ENCODE measurements at places on chromosomes 12 and 14.
A peak's percentile ranks its signal among the peaks of the same experiment; 100 is the strongest.

DNA sequence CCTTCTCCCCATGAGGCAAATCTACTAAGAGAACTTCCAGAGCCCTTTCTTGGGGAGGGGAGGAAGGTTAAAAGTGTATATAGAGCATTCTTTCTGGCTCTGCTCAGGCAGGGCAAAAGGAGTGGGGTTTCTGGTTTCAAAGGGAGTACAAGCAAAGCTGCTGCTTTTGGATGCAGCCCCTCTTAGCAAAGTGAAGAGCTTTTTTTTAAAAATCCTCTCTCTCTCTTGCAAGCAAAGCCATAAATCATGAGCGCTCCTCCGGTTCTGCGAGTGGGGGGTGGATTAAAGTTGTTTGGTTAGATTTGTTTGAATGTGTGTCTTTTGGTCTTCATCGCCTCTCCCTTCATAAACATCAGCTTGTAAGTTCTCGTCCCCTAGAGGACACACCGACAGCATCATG is 546.6 kb upstream of the TBX3 start:
- DNase-seq, result no peak

DNA sequence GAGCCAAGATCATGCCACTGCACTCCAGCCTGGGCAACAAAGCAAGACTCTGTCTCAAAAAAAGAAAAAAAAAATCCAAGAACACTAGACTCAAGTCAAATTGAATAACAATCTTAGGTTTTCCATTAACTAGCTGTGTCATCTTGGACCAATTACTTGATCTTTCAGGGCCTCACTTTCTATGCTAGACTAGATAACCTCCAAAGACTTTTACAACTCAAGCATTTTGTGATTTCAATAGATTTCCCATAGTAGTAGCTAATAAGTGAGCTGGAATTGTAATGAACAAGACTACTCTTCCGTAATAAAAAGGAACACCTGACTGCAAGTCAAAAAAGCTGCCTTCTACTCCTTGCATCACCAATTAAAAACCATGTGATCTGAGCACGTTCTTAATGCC is 127.0 kb upstream of the SSTR1 start:
- no peak for DNase-seq

DNA sequence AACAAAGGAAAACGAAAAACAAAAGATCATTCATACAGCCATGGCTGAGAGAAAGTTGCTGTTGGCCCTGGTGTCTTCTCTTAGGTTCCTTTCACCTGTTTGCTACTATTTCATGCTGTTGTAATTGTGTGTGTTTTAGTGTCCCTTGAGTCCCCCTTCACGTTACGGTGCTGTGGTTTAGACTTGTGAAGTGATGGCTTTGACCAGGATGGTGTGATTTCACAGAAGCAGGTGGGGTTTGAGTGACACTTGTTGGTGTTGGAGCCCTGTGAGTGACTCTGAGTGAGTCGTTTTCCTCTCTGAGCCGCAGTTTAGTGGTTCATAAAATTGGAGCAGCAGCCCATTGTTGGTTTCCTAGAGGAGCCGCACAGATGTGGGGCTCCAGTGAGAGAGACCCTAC is 635.4 kb downstream of the VRK1 start:
- no peak for DNase-seq

GRCh38 chr14:24965934-24966578 is 83.9 kb downstream of the STXBP6 start:
- no peak for DNase-seq

GRCh38 chr14:23071244-23071920 is 14.1 kb upstream of the CDH24 start:
- DNase-seq, result peak; percentile 85

- no peak for DNase-seq
These were observed 159.4 kb upstream of the PLEKHG7 start for GRCh38 chr12:92543359-92543758.

DNA sequence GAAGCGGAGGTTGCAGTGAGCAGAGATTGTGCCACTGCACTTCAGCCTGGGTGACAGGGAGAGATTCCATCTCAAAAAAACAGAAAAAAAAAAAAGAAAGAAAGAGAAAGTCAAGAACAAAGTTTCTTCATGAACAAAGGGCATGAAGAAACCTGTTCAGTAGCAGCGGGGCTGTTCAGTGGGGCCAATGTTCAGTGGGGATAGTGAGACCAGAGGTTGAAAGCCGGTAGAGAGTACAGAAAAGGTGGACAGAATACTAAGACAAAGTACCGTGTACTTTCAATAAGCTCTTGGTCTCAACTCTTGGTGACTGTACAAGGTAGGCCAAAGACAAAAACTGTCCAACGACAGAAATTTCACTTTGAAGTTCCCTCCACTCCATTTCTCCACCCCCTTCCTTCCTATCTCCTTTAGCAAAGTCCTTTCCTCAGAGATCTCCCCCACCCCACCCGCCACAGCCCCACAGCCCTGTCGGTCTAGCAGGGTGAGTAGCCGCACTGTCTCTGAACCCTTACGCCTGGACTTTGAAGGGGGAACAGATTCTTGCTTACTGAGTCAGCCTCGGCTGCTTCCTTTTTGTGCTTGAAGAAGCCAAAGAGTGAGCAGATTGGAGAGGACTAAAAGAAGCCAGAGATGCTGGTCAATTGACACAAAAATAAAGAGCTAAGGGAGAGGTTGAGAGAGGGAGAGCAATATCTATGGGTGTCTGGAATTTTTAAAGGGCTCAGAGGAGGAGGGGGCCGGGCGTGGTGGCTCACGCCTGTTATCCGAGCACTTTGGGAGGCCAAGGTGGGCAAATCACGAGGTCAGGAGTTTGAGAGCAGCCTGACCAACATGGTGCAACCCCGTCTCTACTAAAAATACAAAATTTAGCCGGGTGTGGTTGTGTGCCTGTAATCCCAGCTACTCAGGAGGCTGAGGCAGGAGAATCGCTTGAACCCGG is 44.2 kb upstream of the FOS start:
- DNase-seq, result no peak

GRCh38 chr14:33375196-33375595 is 436.5 kb downstream of the NPAS3 start:
- no peak for DNase-seq

GRCh38 chr12:54660320-54660962 is 12.3 kb upstream of the DCD start:
- DNase-seq, result no peak

DNA sequence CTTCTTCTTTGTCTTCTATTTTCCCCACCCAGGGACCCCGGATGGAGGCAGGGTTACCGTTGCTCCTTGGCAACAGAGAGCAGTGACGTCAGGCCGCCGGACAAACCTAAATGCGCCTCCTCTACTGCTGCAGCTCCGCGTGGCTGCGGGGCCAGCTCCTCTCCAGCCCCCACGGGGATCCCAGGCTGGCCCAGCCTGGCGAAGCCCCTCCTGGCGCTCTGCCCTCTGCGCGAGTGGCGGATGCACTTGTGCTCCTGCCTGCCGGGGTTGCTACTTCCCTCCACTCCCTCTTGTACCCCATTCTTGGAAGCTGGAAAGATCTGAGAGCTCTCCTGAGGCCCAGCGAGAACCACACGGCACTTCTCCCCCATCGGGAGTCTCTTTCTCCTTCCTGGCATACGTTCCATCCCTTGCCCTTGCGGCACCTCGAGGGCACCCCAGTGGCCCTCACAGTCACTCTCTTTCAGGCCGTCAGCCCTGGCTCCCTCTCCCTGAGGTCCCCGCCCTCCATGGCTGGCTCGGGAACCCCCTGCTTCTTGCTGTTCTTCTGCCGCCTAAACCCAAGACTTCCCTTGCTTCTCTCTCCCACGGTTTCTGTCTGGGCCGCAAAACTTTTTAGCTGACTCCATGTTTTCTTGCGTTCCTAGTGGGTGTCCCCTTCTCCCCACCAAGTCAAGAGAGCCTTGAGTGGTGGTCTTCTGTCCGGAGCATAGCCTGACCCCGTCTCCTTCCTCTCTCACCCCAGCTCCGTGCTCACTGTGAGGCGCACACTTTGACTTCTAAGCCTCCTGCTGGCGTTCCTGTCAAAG is 121.7 kb downstream of the PAPOLA start:
- no peak for DNase-seq

GRCh38 chr12:124191966-124192365 is 102.9 kb upstream of the RFLNA start:
- DNase-seq, result no peak

DNA sequence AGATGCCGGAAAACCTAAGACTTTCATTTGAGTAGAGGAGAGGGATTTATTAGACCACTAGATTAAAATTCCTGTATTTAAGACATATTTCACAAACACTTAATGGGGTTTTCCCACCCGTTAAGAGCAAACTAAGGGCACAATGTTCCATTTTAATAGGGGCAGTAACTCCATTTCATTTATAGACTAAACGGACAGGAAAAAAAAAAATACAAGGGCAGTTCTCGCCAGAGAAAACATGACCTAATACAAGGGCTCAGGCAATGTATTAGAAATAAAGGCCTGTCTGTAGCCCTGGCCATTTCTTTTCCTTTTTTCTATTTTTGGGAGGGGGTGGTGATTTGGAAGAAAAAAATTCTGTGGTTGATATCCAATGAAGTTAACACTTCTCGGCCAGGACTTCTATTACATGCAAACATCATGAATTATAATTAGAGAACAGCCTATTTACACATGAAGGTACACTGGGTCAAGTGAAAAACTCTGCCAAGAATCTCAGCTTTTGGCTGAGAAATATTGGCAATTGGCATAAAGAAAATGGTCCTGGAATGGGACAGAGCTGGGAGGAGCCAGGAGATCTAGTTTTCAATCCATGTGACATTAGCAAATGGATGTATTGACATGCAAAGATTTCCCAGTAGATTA is 641.1 kb upstream of the TBX3 start:
- DNase-seq, result no peak

DNA sequence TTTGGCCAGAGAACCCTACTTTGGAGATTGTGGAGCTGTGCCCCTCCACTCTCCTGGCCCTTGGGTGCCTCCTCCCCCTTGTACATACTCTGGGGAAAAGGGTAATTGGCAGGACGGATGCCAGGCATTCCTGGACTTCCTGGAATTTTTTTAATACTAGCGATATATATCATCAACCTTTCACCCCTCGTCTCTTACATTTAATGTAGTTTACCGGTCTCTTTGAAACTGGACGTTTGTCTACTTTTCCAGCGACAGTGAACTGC is 767 bp upstream of the CRY1 start:
- no peak for DNase-seq

DNA sequence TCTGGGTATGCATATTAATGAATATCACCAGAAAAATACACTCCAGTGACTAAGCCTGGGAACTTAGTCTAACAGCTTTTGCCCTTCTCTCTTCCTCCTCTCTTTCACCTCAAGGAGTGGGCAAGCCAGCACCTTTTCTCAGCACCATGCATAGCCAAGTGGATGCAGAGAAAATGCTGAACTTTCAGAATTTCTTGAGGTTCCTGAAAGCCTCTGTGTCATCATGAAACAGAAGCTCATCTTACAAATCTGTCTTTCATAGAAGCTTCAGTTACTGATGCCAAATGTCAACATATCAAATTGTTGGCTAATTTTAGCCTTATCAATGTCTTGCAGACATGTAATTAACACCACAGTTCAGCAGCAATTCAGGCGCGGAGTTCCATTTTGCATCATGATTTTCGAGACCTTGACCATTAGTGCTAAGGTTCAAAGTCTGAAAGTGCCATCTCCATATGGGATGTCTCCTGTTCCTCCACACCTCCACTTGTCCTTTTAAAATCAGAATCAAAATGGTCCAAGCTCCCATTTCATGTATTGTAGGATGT is 51.1 kb upstream of the RPH3A start:
- DNase-seq, result no peak

- DNase-seq, result no peak
These were observed 528.2 kb downstream of the RPS29 start for GRCh38 chr14:49057838-49058510.

DNA sequence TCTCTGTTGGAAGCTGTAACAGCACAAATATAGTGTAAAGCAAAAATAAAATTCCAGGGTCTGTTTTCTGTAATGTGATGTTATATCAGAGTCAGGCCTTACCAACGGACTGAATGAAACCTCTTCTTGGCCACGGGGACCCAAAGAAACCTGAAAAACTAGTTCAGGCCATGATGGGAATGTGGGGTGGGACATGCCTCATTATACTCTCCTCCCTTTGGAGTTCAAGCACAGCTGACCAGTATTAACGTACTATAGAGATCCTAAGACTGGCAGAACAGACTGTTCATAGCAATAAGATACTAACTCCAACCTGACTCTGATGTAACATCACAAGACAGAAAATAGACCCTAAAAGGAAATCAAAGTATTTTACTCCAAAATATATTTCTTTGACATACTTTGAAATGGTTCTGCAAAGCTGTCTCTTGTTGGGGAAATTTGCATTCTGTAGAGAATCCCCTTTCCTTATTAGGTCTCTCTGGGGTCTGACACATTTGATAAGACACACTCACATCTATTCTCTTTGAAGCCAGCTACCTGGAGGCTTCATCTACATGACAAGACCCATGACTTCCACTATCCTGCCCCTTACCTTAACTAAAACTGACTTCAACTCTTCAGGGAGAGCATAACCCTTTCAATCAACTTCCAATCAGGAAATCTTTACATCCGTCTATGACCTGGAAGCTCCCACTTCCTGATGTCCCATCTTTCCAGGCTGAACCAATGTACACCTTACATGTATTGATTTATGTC is 444.6 kb downstream of the SOX5 start:
- DNase-seq, result no peak

DNA sequence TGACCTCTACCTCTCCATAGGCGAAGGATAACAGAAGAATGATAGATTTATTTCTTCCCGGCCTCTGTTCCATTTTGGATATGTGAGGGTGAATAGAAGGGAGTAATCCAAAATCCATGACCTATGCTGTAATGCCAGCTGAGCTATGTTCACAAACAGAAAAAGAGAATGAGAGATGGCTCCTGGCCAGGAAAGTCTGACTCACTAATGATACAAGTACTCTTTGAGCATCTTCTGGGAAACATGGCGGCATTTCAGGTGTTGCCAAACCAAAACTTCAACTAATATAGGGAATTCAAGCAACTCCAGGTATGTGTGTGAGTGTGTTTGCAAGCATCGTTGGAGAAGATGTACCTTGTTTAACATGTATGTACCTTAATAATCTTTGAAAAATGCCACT is 55.1 kb downstream of the MED13L start:
- DNase-seq, result peak; percentile 55

GRCh38 chr14:79373451-79373850 is 837.9 kb downstream of the DIO2 start:
- no peak for DNase-seq

GRCh38 chr14:61080591-61081010 is 99.6 kb downstream of the SLC38A6 start:
- DNase-seq, result no peak

DNA sequence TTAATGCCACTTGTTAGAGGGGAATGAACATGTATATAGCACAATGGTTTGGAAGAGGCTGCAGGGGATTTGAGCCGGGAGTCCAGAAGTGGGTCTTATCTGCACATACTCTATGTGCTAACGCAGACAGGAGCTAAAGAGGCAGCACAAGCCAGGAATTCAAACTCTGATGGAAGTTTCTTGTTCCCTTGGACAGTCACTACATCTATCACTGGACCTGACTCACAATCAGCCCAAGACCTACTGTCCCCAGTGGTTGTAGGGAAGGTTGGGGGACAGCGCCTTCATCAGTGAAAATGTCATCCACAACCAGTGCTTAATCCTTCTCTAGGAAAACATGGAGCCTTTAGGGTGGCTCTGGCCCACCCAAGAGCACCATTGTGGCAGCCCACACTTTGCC is 107.8 kb downstream of the GCH1 start:
- DNase-seq, result no peak

GRCh38 chr12:117622087-117622486 is 260.7 kb upstream of the NOS1 start:
- DNase-seq, result no peak

GRCh38 chr12:90304231-90304630 is 595.6 kb upstream of the ATP2B1 start:
- no peak for DNase-seq

- DNase-seq, result no peak
These were observed 137.8 kb downstream of the SLC25A21 start for GRCh38 chr14:37034410-37035285.

GRCh38 chr14:105469456-105470349 is 4.9 kb upstream of the CRIP2 start:
- DNase-seq, result no peak

All from stimulated activated CD4-positive, alpha-beta T cell treated with anti-CD3 and anti-CD28 coated beads, Interleukin-15, amount 100 ng/mL, for 24 hours (primary cell).